ENCODE measurements at places on chromosomes 2 and 18.

GRCh38 chr18:8380926-8381325 lies 228.3 kb upstream of the RAB12 start:
- DNase-seq: no peak

- DNase-seq: no peak
Observed at GRCh38 chr2:173906626-173907025, 58.5 kb downstream of the SP3 start.

- no peak for DNase-seq
Observed at GRCh38 chr18:13374468-13375301, 156.1 kb downstream of the LDLRAD4 start.

DNA sequence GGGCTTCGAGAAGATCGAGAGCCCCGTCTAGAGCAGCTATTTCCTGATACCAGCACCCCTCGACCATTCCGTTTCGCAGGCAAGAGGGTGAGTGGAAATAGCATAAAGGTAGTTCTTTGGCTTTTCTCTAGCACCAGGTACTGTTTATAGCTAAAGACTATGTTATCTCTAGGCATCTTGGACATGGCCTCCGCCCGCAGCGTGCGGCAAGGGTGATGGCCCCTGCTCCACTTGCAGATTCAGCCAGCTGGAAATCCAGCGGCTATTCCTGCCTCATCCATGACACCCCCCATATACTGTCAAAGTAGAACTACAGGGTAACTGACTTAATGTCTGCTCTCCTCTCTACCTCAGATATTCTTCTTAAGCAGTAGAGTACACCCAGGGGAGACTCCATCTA lies 3.3 kb downstream of the AGBL5 start:
- no peak for DNase-seq

DNA sequence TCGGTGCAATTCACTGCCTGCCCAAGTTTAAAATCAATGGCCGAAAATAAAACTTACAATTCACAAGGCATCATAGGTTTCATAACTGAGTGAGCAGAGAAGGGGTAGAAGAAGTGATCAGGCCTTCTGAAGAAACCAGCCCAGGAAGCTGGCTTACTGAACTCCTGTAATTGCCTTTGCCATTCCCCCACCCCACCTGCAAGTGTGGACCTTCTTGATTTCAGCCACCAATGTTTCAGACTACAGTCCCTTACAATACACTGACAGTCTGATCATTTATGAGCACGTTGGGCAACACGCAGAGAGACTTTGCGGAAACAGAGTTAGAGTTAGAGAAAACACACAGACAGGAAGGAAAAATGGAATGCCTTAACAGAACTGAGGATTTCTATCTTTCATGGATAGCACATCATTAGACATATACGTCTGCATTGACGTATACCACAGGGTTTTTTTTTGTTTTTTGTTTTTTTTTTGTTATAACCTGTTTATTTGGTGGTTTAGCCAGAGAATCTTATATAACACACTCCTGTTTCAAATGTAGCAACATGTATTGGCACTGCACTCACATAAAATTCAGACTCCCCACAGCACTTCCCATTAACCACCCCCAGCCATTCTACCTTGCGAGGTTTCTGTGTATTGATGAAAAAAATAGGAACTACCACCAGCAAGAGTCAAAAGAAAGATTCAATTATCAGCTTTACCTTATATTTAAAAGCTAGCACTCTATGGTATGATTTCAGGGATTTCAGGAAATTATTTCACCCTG lies 126.4 kb downstream of the CACNB4 start:
- no peak for DNase-seq

DNA sequence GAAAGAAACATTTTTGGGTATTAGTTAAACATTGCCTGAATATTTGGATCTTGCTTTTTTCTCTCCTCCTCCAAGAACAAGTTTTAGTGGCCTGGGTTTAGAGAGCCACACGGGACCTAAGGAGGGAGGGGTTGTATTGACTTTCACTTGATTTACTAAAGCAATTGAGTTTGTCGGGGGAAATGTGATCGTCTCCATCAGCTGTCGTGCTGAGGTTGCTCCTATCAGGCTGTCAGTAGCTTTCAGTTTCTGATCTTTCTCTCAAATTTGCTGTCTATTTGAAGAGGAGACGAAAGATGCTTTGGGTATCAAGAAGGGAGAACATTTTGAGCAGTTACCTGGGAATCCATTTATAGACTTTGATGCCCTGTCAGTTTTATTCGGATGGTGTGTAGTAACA lies 106.0 kb downstream of the SETBP1 start:
- no peak for DNase-seq

GRCh38 chr2:1162768-1163584 lies 212.3 kb downstream of the SNTG2 start:
- DNase-seq: no peak

GRCh38 chr2:34305587-34305986 lies 706.5 kb upstream of the FAM98A start:
- no peak for DNase-seq

DNA sequence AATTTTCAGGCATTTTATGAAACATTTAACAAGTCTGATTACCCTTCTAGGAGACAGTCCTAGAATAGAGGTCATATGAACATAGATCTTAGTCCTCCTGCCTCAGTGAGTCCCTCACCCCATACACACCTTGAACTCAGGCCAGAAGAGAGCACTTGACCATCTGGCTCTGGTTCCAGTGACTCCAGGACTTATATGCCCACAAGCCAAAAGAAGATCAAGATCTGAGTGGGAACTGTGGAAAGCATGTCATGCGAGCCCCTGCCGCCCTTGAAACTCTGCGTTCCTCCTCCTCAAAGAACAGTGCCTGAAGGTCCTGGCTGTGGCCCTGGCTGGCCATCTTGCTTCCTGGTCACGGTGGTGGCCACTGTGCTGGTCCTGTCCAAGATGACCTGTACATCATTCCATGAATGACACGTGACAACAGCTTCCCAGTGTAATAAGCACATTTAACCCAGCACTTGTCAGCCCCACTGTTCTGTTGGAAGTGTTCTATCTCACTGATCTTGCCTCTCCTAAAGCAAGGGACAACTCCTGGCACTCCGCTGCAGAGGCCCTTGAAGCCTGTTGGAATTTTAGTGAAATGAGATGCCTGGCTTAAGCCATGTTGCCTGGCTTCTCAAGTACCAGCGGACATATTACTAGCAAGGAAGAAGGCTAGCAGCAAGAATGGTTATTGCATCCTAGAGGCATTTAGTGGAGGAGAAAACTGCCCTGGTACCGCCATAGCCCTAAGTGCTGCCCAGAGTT lies 17.6 kb downstream of the TTC32 start:
- DNase-seq: no peak

GRCh38 chr2:176158855-176159662 lies 2.0 kb downstream of the HOXD3 start:
- DNase-seq: no peak

- DNase-seq: no peak
Observed at GRCh38 chr2:8679827-8680731, 1.8 kb upstream of the ID2 start.

DNA sequence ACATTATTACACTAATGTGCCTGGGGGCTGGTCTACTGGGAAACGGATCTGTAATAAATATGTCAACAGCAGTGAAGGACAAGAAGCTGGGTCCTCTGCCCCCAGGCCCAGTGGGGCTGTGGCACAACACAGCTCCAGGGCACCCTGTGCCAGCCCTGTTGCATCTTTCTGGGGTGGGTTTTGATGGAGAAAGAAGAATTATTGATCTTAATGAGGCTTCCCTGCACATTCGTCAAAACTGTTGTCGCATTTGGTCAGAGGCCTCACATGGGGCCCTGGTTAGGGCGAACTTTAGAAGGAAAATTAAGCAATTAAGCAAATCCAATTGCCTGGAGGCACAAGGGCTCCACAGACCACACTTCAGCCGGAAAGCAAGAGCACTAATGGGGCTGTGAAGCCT lies 30.0 kb upstream of the TWIST2 start:
- DNase-seq: no peak

DNA sequence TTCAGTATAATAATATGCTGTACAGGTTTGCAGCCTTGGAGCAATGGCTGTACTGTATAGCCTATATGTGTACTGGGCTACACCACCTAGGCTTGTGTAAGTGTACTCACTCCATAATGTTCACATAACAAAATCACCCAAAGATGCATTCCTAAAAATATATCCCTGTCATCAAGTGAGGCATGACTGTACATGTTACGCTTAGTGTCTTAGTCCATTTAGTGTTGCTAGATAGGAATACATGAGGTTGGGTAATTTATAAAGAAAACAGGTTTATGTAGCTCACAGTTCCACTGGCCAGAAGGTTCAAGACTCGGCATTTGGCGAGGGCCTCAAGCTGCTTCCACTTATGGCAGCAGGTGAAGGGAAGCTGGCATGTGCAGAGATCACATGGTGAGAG lies 31.4 kb downstream of the RNF152 start:
- DNase-seq: no peak

DNA sequence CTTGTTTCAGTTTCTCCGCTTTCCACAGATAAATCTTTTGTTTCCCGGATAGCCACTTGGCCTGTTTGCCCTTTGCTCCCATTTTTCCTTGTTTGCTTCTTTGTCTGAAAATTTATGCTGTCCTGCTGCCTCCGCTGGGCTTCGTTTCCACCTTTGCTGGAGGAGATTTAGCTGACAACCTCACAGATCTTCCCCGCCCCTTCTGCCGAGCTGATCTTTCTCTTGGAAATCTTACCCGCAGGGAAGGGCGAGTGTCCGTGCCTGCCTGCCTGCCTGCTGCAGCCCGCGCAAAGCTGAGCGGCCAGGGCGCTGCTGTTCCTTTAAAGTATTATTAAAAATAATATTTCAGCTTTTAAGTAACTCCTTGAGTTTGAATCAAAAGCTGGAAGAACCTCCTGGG lies 1.4 kb upstream of the XRCC5 start:
- no peak for DNase-seq

DNA sequence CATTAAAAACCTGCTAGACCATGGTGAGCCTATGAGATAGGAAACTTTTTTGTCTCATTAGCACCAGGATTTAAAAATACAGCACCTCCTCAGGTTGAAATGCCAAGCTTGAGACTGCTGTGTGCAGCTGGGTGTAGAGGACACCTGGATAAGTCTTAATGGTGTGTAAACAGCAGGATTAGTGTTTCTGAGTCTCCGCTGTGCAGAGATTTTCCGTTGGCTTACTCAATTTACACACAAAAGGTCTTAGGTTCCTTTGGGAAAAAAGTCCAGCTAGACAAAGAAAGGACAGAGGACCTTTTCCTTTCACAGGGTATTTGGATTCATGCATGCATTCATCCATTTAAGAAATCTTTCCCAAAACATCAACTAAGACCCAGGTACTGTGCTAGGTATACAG lies 168.1 kb downstream of the NRXN1 start:
- no peak for DNase-seq

DNA sequence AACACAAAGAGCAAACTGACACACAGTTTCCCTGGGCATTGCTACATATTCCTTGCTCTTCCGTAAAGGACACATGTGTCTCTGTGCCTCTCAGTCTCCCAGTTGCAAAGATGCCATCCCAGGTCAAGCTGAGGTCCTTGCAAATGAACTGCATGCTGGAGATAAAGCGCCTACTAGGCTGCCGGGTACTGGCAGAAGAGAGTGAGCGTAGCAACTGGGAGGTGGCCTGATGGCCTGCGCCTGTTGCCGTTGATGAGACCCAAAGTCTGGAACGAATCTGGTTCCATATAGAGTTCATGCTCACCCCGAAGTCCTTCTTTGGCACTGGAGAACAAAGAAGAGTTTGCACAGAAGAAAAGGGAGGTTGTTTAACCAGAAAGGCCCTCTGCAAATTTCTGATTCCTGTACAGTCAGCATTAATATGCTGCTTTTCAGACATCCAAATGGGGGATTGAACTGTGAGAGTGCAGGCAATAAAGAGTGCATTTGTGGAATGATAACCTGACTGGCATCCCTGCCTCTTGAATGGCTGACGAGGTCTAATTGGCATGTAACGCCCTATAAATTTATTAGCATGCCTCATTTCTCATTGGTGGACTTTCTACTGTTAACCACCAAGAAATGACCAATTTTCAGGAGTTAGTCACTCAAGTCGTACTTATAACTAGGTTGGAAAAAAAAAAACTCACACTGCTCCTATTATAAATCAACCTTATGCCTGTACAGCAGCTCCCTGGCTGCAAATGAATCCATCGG lies 78.7 kb downstream of the GBX2 start:
- no peak for DNase-seq

DNA sequence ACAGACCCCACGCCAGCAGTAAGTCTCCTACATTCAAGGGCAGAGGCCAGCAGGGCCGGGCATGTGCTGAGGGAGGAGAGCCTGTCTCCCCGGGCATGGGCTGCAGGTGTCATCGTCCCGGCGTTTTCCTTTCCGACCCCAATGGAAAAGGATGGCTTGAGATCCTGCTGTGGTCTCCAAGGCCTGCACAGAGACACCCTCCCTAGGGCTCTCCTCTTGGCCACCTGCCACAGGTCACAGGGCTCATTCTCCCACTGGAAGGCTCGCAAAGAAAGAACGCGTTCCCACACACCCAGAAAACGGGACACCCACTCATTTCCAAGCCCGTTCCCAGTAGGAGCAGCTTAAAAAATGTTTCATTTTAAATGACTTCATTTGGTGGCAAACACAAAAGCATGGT lies 41.0 kb downstream of the DIPK1C start:
- no peak for DNase-seq

- DNase-seq: no peak
Observed at GRCh38 chr2:226115832-226116200, 683.8 kb downstream of the IRS1 start.

GRCh38 chr18:56167366-56167765 lies 471.0 kb downstream of the TXNL1 start:
- DNase-seq: no peak

GRCh38 chr2:2798337-2798736 lies 467.3 kb upstream of the MYT1L start:
- no peak for DNase-seq
